ENCODE measurements at places on chromosomes 6 and 20.
A peak's percentile ranks its signal among the peaks of the same experiment; 100 is the strongest.

GRCh38 chr6:11358904-11359830 is 126.7 kb upstream of the NEDD9 start:
- no peak for DNase-seq

DNA sequence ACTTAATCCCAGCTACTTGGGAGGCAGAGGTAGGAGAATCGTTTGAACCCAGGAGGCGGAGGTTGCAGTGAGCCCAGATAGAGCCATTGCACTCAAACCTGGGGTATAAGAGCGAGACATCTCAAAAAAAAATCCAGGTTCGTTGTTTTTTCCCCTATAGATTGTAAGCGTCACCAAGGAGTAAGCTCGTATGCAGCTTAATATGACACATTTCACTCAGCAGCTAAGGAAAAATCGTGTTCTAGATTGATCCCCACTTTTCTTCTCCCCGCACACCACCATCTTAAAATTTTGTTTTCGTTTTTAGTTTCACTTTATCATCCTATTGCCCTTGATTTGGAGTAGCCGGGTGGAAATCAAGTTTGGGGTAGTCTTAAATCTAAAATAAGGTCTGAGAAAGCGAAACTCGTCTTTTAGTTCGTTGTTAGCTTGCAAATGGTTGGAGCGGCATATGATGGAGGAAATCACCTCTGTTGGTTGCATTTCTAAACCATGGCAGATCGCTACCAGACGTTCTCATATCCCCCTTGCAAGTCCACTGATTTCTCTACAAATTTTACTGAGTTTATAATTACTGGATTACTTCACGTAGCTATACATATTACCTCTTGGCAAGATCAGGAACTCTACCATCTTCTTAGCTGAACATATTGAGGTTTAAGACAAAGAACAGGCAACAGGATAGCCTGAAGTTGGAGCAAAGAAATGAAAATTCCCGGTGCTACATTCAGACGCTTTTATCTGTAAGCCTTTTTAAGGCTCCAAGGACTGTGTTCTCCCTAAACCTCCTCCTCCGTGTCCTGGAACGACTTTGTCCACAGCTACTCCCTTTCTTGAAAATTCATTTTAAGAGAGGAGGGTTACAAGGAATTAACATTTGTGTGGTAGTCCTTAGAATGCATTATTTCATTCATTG is 91.1 kb upstream of the BTN3A2 start:
- DNase-seq = no peak

GRCh38 chr6:142647449-142648035 is 297.4 kb downstream of the HIVEP2 start:
- DNase-seq = no peak

DNA sequence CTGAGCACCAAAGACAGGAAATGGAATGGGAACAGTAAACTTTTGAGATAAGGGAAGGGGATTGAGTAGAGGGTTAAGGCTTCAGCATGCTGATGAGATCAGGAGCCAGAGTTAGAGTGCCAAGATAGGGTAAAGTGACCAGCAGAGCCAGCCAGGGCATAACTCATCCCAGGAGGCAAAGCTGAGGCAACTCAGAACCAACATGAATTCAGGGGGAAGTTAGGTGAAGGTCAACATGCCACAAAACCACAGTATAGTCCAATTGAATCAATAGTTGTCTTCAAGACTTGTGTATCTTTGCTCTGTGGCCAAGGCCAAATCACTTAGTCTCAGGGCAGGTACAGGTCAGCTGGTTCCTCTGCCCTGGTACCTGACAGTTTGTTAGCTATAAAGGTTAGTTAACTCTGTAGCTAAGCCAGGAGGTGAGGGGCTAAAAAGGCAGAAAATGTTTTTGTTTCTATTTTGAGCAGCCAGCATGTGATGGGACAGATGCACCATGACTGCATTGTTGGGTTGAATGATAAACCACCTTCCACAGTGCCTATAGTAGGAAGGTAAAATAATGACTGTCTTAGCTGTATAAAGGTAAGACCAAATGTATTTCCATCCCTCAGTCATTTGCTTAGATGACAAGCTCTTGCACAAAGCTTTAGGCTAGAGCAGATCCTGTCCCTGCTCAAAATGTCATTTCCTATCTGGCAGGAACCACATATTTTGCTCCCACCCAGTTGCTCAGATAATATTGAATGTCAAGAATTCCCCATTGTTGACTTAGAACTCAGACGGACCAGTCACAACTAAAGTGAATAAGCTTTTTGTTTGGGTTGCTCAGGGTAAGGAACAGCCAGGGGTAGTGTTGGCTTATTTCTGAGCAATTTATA is 15.8 kb downstream of the RNF8 start:
- no peak for DNase-seq

- DNase-seq = no peak
Observed at GRCh38 chr6:7938562-7939183, 28.1 kb upstream of the TXNDC5 start.

GRCh38 chr6:137430954-137431353 is 63.2 kb downstream of the OLIG3 start:
- DNase-seq = no peak

- no peak for DNase-seq
Observed at GRCh38 chr6:148186916-148187315, 155.7 kb upstream of the SASH1 start.

- DNase-seq = no peak
Observed at GRCh38 chr6:77987035-77987384, 334.2 kb downstream of the MEI4 start.

- DNase-seq = no peak
Observed at GRCh38 chr20:54229566-54230160, 21.8 kb downstream of the PFDN4 start.

GRCh38 chr6:162289972-162290371 is 437.6 kb downstream of the PRKN start:
- DNase-seq = no peak

GRCh38 chr20:16574656-16575355 is 1.6 kb upstream of the KIF16B start:
- peak; percentile 31 for DNase-seq

Measured in stromal cell of bone marrow (primary cell).